ENCODE measurements at places on chromosomes 5 and 9.

- peak; percentile 39 for DNase-seq
Observed at GRCh38 chr9:112334432-112334841, 1.0 kb upstream of the PTBP3 start.

- no peak for DNase-seq
Observed at GRCh38 chr5:136022965-136023364, 5.8 kb upstream of the TGFBI start.

GRCh38 chr5:139140591-139141071, 57.5 kb downstream of the SIL1 start:
- DNase-seq, result no peak

DNA sequence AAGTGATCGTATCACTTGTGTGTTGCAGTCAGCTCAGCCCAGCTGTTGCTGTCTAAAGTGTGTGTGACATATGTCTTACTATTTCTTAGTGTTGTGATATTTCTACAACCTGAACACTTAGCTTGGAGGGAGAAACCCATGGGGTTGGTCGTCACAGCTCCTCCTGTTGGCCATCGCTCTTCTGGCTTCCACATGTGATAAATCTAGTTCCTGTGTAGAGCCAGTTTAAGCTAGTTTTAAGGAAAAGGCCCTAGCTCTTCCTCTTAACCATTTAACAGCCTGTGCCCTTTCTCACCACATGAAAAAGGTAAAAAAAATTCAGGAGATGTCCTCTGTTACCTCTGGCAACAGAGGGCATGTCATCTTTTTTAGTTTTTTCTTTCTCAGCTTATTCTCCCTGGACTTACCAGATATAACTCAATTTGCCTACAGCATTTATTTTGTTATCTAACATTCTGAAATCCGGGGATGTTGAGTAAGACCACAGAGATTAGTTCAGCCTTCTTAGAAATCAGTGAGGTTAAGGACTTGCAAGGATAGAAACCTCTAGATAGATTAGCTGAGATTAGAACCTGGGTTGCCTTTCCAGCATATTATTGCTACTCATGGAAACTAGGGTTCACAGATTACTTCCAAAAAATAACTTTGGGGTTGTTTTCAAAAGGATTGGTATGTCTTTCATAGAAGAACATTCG, 100.4 kb downstream of the GAPVD1 start:
- DNase-seq, result no peak

- DNase-seq, result no peak
Observed at GRCh38 chr5:60277941-60278340, 384.4 kb upstream of the PDE4D start.

- DNase-seq, result no peak
Observed at GRCh38 chr9:98815391-98815951, 8.0 kb downstream of the GALNT12 start.

DNA sequence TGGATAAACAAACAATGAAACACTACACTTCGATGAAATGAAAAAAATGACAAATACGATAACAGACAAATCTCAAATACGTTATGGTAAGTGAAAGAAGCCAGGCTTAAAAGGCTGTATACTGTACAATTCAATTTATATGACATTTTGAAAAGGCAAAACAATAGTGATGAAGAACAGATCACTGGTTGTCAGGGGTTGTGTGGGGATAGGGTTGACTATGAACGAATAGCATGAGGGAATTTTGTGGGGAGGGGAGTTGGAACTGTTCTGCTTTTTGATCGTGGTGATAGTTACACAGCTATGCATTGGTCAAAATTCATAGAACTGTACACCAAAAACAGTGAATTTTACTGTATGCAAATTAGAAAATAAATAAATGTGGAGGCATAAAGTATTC, 7.8 kb upstream of the FER start:
- DNase-seq, result no peak

GRCh38 chr5:89443508-89443907, 560.5 kb upstream of the MEF2C start:
- DNase-seq, result no peak

DNA sequence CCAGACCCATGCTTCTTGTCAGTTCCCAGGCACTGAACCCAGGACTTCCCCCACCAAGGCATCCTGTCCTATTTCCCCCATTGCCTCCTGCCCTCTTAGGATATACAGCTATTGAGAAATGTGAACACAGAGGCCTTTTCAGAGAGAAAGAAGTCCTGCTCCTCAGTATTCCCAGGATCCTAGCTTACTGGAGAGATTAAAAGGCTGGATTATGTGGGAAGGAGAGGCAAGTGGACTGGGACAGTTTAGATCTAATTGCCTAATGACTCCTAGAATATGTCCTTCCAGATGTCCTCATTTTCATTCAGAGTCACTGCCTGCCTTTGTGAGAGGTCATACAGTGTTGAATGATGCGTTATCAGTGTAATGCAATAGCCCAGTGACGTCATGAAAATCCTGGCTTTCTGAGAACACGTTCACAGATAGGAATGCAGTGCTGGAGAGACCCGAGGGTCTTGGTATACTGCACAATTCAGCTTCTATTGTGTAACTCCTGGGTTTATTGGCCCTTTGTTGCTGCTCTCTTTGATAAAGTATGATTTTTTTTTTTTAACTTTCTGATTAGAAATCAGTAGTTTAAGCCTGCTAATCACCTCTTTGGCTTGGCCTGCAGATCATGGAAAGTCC, 26.2 kb downstream of the WWC1 start:
- no peak for DNase-seq

DNA sequence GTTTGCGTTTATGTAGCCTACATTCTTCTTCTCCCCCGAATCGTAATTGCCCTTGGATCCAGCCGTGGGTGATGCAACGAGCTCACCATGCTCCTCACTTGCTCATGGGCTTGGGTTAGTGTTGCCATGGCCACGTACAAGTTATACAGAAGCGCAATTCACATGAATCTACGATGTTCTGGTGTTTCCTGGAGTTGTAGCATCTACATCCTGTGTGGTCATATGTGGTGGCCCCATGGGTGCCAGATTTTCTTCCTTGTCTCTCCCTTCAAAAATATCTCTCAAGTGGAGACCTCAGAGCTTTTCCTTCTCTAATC, 115.3 kb downstream of the TLE4 start:
- no peak for DNase-seq

DNA sequence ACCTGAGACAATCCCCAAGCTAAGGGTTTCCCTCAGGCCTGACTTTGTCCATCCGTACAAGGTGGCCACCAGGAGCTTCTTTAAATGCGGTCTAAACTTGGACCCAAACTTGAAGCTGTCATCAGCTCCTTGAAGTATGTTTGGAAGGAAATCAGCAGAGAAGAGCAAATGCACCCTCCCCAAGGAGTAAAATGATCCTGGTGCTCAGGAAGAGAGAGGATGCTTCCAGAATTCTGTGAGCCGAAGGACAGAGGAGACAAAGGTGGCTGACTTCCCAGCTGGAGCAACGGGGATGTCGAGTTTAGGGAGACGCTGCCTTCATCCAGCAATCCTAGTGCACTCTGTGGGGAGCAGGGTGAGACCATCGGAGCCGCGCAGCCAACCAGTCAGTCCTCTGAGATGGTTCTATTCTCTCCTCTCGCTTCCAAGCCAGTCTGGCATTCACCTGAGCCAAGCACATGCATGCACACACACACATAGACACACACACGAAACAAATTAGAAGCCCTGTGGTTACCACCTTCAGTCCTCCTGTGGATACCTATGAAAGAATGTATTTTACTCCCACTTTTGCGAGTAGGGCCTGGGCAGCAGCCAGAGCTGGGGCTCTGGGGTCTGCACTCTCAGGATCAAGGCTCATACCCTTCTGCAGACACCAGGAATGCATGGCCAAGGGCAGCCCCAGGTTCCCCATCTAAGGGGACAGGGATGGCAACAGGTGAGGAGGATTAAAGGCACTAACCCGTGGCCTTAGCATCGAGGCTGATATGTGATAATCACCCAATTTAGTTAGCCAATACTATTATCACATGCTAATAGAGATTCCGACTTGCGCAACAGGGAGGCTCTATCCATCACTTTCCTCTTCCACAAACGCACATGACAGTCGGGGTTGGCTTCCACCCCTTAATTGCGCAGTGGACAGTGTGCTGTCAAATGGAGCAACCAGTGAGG, 75.8 kb downstream of the GTF3C4 start:
- DNase-seq, result no peak

- DNase-seq, result no peak
Observed at GRCh38 chr5:129716235-129716634, 31.7 kb upstream of the MINAR2 start.

DNA sequence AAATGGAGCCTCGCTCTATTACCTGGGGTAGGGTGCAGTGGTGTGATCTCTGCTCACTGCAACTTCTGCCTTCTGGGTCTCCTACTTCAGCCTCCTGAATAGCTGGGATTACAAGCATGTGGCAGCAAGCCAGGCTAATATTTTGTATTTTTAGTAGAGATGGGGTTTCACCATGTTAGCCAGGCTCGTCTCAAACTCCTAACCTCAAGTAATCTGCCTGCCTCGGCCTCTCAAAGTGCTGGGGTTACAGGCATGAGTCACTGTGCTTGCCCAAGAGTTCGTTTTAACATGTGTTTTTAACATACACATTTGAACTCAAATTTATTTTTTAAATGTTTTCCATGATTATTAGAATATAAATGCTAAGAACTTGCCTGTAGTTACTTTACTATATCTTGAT, 34.2 kb downstream of the MARCHF6 start:
- no peak for DNase-seq

DNA sequence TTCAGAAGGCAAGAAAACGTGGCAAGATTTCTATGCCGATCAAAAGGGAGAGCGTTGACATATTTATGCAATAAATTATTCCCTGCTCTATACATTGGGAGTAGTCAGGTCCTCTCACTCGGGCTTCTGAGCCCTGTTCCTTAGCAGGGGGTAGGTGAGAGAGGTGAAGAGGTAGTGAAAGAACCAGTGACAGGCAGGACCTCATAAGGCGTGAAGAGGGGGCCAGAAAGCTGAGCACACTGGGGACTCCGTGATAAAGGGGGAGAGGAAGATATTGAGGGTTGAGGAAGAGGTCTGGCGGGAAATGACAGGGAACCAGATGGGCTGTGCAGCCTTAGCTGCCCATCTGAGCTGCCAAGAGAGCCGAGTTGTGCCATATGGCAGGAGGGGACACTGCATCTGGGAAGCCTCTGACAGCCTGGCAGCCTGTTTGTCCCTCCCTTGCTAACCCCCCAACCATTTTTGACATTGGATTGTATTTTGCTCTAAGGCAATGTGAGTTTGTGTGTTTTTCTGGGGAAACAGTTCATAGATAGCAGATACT, 782 bp upstream of the CDC20B start:
- DNase-seq, result no peak

DNA sequence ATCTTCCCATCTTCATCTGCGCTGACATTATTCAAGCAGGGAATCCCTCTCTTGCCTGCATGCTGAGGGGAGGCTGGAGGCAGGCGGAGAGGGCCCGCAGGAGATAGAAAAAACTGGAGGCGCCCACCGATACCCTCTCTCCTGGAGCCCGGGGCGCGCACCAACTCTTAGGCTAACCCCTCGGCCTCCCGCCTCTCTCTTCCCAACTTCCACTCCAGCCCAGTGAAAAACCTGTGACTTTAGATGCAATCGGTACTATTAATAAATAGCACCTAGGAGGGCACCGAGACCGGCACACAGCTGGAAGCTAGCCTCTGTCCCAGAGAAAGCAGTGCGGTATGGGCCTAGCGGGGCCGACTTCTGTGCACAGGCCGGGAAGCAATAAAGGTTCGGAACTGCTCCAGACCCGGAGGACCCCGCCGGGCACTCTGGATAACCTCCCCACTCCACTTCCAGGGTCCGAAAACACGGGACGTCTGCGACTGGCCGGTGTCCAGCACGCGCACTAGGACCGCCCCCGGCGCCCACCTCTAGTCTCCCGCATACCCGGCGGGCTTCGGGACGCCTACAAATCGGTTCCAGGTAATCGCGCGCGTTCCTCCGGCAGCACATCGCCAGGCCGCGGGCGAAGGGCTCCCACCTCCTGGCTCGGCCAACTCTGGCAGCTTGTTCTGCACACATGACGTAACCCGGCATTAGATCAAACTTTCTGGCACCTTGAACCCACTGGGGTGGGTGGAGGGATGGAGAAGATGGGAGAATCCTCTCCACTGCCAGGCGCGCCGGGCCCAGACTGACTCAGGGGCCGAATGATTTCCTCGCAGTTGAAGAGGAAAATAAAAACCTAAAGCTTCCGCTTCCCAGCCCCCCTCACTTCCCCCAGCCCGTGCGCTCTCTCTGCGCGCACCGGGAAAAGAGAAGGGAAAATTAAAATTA, 1.4 kb downstream of the EFNA5 start:
- DNase-seq, result peak; percentile 49

DNA sequence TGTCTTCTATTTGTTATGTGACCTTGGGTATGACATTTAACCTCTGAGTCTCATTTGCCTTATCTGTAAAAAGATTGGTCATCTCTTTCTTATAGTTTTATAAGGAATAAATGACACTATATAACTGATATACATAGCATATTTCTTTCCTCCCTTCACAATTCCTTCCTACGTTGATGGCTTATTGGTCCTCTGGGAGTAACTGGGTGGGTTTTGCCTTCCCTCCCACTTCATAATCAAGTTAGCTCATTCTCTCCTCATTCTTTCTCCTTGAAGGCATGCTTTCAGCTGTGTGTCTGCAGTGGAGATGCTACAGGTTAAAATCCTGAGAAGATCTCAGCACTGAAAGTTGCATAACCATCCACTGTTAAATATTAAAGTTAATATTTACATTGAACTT, 382.4 kb downstream of the TMEM38B start:
- no peak for DNase-seq

DNA sequence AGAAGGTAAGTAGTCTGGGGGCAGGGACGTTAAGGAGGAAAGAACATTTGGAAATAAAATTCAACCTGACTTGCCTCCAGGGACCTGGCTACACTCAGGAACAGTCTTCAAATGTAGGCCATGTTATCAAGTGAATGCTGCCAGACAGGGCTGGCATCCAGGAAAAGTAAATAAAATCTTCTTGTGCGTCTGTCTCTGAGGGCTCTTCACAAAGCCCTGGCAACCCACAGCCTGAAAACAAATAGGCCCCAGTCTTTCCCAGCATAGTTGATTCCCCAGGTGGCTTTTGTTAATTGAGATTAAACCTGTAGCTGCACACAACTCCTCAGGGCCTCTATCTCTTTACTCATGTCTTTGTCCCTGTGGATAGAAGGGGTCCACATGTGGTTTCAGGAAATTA, 55.4 kb downstream of the STK32A start:
- peak; percentile 63 for DNase-seq

Measured in left lung (tissue), 14 donors.